ENCODE measurements at places on chromosomes 12 and 14.

- no peak for DNase-seq
These were observed 68.3 kb downstream of the RERG start for GRCh38 chr12:15152868-15153267.

GRCh38 chr14:78445275-78445674, 275.1 kb downstream of the NRXN3 start:
- DNase-seq: no peak

DNA sequence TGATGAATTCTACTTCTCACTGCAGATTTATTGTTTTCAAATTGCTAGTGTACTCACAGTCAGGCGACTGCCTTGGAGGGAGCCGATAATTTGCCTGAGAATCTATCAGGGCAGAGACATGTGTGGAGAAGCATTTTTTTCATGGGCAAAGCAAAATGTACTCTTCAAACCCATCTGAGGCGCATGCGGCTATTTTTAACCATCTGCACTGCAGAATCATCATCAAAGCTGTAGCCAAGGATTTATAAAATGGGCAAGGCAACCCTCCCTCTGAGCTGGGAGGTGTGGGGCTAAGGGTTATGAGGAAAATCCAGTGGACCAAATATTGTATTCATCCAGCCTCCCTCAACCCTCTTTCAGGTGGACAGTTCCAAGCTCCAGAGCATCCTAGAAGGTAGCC, 37.7 kb downstream of the BEST3 start:
- DNase-seq: no peak

GRCh38 chr12:31629756-31630732, 29.4 kb upstream of the ETFBKMT start:
- DNase-seq: no peak

DNA sequence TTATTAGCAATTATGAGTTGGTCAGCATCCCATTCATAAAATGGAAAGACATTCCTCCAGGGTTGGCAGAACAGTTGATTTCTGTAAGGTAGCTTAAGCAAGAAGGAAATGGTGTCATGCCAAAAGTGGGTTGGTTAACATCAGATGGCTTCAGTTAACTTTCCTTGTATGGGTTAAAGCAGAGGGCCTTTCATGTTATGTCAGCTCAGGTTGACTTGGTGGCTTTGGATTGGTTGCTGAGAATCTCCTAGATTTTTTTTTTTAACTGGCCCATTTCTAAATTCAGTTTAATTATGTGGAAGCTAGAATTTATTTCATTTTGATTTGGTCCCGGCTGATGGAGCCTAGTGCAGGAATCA, 87.8 kb downstream of the BBS10 start:
- DNase-seq: no peak

DNA sequence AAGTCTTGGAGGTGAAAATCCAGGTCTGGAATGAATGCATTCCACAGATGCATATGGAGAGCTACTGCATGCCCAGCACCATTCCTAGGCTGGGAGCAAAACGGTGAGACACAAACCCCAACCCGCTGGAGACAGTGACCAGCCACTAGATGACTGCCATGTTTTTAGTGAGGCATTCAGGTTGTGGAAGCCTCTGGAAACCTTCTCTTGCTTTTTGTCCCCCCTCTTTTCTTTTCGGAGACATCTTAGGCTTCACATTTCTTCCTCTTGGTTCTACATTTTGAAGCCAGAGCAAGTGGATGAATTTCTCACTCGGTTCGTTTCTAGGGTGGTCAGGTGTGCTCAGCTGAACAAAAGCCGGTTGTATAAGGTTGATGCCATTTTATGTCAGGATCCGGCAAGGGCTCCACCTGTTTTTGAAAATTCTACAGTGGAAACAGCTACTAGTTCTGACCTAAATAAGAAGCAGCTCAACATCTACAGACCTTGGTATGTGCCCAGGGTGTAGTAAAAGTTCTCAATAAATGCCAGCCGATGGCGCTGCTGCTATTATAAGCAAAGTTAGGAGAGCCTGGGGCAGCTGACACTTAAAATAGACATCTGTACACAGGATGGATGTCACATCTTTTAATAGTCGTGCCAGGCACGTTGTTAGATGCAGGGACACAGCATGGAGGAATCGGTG, 1.8 kb upstream of the ZNF839 start:
- DNase-seq: no peak

DNA sequence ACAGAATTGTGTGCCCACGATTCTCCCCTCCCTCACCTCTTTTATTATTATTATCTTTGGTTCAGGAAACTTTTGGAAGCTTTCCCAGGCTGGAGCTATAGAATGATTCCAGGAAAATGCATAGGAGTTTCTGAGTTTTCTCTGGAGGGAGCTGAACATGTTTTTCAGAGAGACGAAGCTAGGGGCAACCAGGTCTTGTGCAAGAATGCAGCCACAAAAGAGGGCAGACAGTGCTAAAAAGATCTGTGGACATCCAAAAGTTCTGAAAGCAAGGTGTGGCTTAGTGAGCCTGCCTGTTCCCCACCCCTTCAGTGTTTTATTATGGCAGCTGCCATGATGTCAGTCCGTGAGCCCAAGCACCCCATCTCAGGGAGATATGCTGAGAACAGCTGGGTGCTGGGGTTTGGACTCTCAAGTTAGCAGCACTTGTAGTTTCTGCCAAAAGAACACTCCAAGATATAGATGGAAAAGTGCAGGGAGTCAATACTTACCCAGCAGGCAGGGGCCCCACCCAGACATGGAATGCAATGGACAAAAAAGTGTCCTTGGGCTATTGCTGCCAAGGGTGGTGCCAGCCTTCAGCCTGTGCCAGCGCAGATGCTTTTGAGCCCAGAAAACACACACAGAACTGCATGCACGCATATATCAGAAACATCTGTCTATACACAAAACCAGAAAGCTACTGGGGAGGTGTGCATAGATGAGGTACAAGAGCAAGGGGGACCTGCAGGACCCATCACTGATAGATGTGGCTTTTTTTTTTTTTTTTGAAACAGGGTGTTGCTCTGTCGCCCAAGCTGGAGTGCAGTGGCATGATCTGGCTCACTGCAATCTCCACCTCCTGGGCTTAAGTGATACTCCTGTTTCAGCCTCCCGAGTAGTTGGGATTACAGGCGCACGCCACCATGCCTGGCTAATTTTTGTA, 17.0 kb upstream of the IRF2BPL start:
- no peak for DNase-seq

DNA sequence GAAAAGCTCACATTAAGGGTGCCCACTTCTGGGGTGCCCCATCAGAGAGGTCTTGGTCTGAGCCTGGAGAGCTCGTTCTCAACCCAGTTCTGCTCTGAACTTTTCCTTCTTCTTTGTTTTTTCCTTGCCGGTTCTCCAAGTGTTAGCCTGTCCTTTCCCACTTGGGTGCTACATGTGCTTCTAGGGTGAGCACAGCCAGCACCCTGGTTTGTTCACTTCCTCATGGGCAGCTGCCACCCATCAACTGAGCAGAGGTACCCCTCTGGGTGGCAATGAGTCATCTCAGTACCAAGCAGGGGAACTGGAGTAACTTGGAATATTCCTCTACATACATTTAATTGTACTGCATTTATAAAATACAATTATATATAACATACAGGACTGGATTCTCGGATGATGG, 3.9 kb upstream of the SYNE3 start:
- DNase-seq: no peak

- DNase-seq: no peak
These were observed 229.7 kb downstream of the SLC25A21 start for GRCh38 chr14:36942522-36943245.

- no peak for DNase-seq
These were observed 73.5 kb downstream of the CCDC88C start for GRCh38 chr14:91344096-91344495.

DNA sequence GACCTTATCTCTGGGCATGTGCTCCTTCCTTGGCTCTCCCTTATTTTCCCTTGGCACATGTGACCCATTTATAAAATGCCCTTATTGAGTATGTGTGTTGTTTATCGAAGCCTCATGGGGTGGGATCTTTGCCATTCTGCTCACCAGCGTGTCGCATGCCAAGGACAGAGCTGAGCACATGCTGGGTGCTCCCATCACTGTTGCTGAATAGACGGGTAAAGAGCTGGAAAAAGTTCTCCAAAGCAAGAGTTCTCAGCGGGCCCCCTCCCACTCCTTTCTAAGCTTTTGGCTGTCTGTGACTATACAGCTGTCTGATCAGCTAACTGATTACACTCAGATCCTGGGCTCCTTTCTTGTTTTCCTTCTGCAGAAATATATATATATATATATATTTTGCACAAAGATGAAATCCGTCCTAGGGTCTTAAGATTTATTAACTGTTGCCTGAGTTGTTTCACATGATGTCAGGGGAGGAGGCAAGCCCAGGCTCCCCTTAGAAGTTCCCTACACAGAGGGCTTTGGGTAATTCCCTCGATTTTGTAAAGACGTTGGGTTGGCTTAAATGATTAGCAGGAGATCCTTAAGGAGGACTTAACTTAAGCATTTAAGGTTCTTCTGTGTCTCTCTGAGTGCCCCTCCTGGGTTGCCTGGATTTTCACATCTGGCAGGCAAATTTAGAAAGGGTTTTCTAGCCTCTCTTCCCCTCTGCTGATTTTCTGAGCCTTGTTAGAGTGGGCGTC, 71.6 kb downstream of the TMEM132C start:
- DNase-seq: no peak

- no peak for DNase-seq
These were observed 42.9 kb downstream of the CMAS start for GRCh38 chr12:22088886-22089285.

GRCh38 chr14:27049701-27050100, 451.9 kb upstream of the NOVA1 start:
- no peak for DNase-seq

GRCh38 chr12:47323802-47324201, 244.0 kb upstream of the AMIGO2 start:
- no peak for DNase-seq

DNA sequence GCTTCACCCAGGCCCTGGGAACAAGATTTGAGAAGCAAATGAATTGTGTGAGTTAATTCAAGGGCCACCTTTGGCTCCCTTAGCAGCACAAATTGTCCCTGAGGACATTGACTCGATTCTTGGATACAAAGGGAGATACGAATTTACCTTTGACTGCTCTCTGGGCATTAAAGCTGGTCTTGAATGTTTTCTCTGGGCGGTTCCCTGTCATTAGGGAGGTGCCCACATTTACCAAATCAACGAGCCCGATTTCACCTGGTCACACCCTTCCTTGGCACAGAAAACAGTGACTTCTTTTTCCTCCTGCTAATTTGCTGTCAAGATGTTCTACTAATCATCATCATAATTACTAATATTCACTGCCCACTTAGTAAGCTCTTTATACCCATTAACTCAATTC, 27.1 kb upstream of the CCDC63 start:
- no peak for DNase-seq

DNA sequence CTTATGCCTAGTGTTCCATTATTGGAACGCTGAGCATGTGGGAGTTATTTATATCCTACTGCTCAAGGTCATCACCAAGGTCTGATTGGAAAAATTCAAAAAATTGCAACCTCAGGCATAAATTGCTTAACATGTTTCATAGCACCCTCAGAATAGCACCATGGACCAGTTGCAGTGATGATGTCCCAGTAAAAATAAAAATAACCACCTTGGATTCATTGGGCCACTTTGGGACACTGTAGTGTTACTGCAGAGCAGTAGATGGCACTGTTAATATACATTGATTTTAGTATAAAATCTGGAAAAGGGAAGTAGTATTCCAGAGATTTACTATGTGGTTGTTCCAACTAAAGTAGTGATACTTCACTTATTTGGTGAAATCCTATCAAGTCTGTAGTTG, 31.0 kb upstream of the PTCSC3 start:
- no peak for DNase-seq

DNA sequence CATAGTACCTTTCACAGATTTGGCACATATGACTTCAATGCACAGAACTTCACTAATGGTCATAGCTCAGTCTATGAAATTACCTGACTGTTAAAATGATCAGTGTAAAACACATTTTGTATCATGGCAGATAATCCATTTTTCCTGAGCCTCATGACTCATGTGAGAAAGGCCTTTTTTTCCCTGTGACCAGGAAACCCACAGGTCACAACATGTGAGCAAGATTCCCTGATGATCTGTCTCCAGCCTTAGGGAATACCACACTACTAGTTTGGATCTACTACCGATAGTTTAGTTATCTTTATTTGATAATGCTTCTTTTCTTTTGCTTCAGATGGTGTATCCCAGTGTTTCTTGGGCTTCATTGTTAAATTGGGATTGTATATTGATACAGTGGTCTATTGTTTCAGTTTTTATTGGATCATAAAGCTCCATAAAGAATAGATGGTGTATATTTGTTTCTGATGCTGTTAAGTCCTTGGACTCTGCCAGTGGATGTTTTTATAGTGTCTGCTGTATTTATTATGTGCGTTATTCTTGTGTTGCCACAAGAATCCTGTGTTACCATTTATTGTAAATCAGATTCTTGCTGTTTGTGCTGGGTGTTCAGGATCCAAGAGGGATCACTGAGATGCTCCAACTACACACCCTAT, 248.7 kb upstream of the PELI2 start:
- no peak for DNase-seq

- no peak for DNase-seq
These were observed 239.7 kb upstream of the BTG1 start for GRCh38 chr12:92385296-92385695.

- DNase-seq: no peak
These were observed 6.2 kb downstream of the ADCY6 start for GRCh38 chr12:48782457-48783395.

GRCh38 chr14:102213470-102213869, 73.8 kb downstream of the WDR20 start:
- DNase-seq: no peak

DNA sequence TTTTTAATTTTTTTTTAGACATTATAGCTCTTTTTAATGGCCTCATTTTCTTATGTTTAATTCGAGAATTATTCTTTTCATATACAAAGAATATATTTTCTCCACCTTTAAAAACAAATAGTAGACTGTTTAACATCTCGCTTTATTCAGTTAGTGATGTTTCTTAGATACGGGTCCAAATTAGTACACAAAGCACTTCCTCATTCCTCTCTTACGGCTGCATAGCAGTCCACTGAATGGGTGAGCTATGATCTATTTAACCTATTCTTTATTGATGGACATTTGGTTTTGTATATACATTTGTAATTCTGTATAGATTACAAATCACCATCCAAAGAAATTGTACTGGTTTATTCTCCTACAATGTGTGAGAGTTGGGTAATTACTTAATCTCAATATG, 8.3 kb upstream of the GPR162 start:
- DNase-seq: no peak

- DNase-seq: no peak
These were observed 3.9 kb downstream of the ANO4 start for GRCh38 chr12:100798286-100799160.

All from CD8-positive, alpha-beta memory T cell (primary cell).